ENCODE measurements at places on chromosomes 1 and 21.

DNA sequence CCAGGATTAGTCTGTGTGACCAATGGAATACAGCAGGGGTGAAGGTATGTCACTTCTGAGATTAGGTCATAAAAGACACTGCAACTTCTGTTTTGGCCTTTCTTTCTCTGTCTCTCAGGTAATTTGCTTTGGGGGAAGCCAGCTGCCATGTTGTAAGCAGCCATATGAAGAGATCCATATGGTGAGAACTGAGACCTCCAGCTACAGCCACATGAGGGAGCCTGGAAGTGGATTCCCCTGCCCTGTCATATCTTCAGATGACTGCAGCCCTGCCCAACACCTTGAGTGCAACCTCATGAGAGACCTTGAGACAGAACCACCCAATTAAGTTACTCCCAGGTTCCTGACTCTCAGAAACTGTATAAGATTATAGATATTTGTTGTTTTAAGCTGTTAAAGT, 70.1 kb upstream of the ESRRG start:
- DNase-seq, result no peak

DNA sequence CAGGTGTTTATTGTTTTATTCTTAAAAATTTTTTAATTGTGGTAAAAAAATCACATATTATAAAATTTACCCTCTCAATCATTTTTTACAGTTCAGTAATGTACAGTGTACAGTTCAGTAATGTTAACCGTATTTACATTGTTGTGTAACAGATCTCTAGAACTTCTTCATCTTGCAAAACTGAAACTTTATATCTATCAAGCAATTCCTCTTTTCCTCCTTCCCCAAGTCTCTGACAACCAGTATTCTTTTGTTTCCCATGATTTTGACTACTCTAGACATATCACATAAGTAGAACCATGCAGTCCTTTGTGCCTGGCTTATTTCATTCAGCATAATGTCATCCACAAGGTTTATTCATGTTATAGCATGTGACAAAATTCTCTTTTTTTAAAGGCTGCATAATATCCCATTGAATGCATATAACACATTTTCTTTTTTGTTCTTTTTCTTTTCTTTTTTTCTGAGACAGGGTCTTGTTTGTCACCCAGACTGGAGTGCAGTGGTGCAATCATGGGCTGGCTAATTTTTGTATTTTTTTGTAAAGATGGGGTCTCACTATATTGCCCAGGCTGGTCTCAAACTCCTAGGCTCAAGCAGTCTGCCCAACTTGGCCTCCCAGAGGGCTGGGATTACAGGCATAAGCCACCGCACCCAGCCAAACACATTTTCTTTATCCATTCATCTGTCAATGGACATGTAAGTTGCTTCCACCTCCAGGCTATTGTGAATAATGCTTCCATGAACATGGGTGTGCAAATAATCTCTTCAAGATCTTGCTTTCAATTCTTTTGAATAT, 17.2 kb upstream of the RCSD1 start:
- no peak for DNase-seq

DNA sequence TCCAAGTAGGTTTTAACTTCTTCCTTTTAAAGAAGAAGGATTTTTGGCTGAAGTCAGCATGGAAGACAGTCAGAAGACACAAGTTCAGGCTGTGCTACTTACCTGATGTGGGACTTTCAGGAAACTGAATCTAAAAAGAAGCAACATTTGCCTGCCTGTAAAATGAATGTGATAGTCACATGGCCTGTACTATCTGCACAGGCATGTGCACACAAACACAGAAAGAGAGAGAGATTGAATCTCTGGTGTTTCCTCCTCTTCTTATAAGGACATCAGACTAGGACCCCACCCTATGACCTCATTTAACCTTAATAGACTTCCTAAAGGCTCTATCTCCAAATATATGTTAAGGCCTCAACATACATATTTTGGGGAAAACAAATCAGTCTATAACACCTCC, 542.9 kb downstream of the PLPP3 start:
- no peak for DNase-seq

GRCh38 chr21:39657091-39657689, 44.5 kb downstream of the B3GALT5 start:
- DNase-seq, result no peak

DNA sequence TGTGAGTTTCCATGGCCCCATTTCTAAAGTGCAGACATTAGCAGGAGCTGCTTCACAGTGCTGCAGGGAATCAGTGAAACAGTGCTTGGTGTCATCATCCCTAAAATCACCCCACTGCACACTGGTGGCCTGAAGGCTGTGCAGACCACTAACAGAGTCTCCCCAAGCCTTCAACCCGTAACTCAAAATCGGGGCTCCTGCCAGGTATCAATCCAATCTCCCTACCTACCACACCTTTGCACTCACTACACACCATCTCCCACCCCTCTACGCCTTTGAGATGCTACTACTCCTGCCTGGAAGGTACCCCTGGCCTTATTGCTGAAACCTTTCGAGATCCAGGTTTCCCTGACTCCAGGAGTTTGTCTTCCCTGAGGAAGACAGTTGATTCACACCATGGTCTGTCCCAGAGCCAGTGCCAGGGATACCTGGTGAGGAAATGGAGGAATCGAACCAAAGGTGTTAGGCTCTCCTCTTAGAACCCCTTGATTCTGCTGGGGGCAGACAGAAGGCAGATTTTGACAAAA, 25.5 kb downstream of the SLC2A1 start:
- DNase-seq, result no peak

- DNase-seq, result no peak
These were observed 336.6 kb upstream of the ZRANB2 start for GRCh38 chr1:71417421-71417820.

GRCh38 chr1:175862408-175862807, 119.0 kb upstream of the TNR start:
- no peak for DNase-seq

DNA sequence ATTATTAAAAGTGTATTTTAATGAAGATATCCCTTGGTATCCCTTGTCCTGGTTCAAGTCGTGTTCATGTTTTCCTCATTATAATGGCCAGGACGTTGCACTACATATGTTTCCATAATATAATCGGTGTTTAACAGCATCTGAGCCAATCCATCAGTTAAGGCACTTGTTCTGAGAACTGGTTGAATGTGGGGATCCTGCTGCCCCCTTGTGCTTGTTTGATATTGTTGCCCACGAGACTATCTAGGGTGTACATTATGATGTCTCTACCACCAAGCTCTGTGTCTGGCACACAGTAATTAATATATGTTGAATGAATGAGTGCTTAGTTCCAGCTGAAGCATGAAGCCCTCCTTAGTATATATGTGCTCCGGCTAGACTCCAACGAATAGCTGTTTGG, 193.0 kb downstream of the CACNA1E start:
- DNase-seq, result no peak

- no peak for DNase-seq
These were observed 39.4 kb upstream of the DYNLT5 start for GRCh38 chr1:66712839-66713238.

DNA sequence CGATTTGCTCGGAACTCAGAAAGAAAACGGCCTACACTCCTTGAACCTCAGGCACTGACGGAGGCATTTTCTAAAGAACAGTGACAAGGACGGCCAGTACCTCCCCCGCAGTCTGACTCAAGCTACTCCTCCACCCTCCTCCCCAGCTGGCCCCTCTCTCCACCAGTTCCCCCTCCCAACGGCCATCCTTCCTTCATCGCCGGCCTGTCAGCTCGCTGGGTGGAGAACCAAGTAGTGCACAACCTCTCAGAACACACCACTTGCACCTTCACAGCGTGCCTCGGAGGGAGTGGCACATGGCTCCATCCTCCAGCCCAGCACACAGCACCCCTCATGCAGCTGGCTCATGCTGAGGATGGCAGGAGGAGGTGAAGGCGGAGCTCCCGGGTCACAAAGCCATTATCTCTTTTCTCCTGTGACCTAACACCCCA, 58.8 kb downstream of the TOR1AIP2 start:
- no peak for DNase-seq

- DNase-seq, result no peak
These were observed 40.6 kb downstream of the EEIG2 start for GRCh38 chr1:108600504-108600903.

- DNase-seq, result no peak
These were observed 3.6 kb downstream of the SLC16A4 start for GRCh38 chr1:110387048-110387754.

GRCh38 chr1:20076710-20077461, 6.9 kb downstream of the PLA2G5 start:
- DNase-seq, result no peak

DNA sequence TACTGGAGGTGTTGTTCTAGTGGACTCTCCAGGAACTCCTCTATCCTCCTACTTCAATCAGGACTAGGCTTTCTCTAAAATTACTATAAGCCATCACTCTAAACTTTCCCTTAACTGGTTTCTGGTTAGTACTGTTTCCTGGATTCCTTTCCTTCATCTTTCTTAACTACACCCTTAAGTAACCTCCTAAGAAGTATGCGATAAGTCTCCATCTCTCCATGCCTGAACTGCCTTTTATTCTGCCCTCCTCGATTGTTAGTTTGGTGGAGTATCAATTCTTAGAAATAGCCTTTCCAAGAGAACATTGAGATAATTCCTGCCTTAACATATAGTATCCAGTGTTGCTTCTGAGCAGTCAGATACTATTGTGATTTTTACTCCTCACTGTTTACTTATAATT, 162.9 kb upstream of the PDE4B start:
- no peak for DNase-seq

DNA sequence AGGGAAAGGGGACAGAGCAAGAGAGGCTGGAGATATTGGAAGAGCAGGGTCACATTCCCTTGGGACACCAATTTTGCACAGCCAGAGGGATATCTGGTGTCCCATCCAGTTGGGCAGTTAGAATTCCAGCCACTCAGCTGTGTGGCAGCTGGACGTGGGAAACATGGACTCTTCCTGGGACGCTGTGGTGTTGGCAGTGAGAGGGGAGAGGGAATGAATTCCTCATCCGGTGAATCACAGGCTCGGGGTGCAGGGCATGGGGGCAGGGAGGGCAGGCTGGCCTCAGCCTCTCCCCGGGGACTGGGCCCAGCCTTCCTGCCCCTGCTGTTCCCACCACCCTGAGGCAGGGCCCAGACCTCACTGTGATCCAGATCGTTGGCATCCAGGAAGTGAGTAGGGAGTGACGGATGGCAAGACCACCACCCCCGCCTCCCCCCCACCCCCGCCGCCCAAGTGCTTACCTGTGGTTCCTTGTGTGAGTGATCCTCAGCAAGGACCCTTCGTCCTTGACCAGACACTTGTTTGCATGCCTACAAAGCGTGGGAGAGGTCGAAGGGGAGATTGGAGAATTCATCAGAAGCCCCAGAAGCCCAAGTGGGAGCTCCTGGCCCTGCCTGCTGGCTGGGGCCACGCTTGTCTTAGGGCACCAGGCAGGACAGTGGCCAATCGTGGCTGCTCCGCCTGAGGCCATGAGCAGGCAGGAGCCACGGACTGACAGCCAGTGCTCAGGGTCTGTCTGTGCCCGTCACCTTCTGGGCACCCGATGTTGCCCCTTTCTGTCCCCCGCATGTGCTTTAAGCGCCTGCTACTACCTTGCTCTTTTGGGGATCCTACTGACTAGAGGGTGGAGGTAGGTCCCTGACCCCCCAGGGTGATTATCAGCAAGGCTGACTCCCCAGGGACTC, 8.7 kb downstream of the WNT3A start:
- DNase-seq, result no peak

All from activated CD8-positive, alpha-beta memory T cell treated with anti-CD3 and anti-CD28 coated beads for 1 hour (primary cell).